ENCODE measurements at places on chromosomes 7 and 10.

DNA sequence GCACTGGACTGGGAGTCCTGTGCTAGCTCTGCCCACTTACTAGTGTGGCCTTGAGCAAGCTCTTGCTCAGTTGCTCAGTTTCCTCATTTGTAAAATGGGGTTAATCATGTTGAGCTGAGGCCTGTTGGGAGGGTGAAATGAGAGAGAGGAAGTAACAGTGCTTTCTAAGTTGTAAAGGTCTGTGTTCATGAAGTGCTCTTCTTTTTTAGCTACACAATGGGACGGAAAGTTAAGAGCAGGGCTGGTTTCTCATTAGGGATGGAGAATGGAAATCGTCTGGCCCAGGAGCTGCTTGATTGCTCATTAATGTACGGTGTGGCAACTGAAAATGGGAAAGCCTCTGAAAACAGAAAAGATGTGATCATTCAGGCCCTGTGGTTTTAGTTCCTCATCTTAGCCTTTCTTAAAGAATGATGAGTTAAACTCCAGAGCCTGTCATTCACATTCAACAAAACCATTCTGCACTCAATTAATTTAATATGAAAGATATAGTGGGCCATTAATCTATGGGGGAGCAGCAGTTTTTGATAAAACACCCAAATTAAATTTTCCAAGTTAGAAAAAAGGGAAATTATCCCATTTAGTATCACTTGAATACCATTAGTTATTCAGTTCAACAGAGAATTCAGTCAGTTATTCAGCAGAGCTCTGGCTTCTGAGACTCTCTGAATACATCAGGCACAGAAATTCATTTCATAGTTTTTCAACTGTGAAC lies 60.5 kb downstream of the SH2D4B start:
- no peak for DNase-seq

DNA sequence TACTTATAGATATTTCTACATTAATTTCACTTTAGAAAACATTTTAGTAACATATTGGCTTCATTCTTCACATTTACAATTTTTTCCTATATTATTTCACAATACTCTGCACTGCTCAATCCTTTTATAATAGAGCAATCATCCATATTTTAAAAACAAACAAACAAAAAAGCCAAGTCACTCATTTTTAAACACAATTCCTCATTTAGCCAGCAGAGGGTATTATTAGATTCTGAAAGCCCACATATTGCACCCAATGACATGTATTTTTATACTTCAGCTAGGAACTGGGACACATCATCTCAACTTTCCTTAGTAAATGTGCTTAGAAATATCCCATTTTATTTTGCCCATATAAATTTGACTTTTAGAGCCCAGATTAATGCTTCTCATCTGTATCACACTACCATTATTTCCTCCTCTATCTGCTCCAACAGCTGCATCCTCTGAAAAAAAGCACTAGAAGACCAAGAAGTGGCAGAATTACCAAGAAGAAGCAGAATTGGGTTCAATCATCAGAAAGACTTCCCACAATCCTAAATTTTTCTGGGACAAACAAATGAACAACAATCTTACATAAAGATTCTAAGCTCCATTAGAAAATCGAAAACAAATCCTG lies 29.5 kb downstream of the CTNNA3 start:
- DNase-seq = peak; percentile 29

- no peak for DNase-seq
Measured at GRCh38 chr10:108812296-108812695, 1111.0 kb downstream of the XPNPEP1 start.

DNA sequence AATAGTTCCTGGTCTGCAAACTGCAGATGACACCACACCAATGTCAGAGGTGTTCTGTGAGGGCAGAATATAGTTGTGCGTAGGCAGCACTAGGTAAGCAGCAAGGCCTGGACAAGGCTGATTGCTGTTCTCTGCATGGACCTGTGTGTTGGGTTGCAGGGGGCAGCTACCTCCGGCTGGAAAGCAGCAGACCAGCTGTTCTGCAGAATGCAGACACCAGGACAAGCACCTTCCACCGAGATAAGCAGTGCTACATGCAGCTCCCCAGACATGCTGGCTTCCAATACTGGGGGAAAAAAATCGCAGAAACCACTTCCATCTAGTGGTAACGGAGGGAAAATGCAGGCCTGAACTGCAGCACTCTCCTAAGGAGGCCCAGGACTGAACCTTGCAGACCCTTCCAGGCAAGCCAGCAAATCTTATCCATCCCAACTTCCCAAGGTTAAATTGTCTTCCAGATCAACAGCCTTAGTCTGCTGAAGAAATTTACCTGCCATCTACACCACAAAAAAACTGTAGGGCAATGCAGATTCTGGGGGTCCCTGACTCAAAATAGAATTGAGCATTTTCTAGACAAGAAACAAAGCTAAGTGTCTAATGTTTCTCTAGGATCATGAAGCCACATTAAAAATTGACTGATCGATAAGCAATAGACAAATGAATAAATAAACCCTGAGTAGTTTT lies 50.5 kb upstream of the COBL start:
- DNase-seq = peak; percentile 44

DNA sequence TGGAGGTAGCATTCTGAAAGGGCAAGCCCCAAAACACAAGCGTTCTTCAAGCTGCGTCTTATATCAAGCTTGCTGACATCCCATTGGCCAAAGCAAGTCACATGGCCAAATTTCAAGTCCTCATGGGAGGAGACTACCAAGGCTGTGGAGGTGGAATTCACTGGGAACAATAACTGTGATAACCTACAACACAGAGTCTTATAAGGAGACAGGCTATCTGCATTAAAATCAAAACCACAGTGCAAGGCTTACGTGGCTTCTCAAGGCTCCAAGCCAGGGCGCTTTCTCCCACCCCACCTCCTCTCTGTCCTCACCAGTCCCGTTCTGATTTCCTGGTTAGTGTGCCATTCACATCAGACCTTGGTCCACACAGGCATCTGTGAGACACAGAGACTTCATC lies 39.4 kb downstream of the ADRB1 start:
- no peak for DNase-seq

- no peak for DNase-seq
Measured at GRCh38 chr7:4319280-4319679, 362.8 kb upstream of the FOXK1 start.

DNA sequence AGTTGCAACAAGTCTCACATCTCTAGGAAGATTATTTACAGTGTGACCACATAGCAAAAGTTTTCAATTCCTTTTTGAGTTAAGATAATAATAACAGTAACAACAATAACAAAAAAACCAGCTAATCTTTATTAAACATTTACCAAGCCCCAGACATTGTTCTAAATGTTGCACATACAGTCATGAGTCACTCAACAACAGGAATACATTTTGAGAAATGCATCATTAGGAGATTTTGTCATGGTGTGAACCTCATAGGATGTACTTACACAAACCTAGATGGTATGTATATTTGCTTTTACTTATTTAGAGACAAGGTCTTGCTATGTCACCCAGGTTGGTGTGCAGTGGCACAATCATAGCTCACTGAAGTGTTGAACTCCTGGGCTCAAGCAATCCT lies 52.0 kb downstream of the SPAM1 start:
- DNase-seq = no peak

GRCh38 chr7:150943453-150943814 lies 34.7 kb downstream of the KCNH2 start:
- DNase-seq = no peak

DNA sequence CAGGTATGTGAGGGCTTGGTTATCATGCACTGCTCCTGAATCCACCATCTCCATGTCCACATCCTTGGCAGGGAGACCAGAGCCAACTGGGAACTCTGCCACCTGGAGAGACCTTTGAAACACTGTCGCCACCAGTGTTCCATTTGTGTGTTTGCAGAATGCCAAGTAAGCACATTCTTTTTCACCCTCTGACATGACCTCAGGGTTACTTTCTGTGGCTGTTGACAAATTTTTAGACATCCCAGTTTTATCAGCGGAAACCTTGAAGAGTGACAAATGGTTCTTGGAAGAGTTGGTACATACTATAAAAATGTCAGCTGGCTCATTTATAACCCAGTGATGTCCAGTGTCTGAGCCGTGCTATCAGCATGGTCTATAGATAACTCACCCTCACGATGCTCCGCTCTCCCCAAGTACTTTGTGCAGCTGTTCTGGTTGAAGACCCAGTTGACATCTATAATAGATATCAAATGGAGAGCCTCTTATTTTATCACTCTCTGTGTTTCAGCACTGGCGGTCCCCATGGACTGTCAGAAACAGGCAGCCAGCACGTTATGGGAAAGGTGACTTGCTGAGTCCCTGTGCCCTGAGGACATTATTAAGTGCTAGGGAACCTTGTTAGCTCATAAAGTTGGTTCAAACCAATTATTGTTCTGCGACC lies 563.1 kb upstream of the GALNT17 start:
- no peak for DNase-seq

GRCh38 chr7:106153891-106154449 lies 41.9 kb upstream of the SYPL1 start:
- DNase-seq = peak; percentile 82

DNA sequence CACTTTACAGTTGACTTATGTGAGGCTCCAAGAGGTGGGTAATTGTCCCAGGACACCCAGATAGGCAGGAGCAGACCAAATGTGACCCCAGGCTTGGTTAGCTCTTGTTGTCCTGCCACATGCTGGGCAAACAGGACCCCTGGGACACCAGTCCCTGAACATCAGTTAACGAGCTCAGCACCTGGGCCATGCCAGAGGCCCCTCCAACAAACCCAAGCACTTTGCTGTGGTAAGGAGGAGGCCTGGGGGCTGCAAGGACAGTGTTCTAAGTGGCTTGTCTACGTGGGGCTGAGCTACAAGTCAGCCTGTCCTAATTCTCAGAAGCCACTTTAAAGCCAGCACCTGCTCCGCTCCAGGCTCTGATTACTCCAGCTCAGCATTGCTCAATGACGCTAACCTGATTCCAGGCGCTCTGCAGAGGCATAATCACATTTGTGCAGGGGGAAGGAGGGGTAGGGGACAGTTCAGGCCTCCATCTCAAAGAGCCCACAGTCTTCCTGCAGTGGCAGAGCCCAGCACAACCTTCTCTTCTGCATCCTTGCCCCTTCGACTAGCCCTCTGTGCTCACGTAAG lies 57.2 kb downstream of the DDC start:
- DNase-seq = no peak

DNA sequence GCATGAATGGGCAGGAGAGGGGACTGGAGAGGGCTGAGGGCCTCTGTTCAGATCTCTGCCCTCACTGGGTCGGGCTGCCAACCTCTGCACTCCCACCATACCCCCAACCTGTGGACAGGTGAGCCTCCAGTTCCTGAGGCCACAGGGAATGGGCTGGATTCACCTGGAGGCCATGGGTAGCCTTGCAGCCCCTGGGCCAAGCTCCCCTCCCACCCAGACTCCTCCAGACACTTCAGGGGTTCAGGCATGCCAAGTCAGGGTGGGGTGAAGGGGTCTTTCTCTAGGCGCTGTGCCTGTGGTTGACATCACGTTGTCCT lies 80.5 kb downstream of the ZMIZ1 start:
- no peak for DNase-seq

DNA sequence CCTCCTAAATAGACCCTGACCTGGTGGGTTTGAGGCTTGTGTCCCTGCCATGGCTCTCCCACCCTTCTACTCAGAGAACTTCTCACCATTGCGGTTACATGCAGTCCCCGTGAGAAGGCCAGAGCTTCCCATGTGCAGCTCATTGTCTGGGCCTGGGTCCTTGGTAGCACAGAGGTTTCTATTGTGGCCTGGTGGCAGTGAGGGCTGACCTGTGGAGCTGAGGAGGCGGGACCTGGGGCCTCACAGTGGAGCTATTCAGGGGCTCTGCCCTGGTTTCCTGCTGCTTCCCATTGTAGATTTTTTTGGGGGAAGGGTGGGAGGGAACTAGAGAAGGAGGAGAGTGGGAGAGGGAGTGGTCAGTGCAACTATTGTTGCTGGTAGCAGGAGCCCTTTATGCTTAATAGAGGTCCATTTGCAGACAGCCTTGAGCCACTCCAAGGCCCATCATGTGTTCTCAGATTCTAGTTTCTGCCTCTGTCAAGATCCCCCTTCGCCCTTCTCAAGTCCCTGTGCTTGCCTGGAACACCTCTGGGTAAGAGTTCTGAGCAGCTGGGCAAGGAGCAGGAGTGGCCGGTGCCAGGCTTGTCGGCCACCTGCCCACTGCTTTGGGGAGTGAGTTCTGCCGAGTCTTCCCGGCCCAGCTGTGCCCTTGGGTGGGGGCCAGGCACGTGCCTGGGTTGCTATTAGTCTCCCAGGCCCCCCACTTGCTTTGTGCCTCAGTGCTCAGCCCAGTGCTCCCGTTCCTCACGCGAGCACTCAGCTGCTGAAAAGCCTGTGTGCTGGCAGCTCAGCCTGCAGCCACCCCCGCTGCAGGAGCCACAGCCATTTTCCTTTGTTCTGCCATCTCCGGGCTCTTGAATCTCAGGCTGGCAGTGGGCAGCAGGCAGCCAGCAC lies 10.7 kb downstream of the TSPAN14 start:
- peak; percentile 41 for DNase-seq

DNA sequence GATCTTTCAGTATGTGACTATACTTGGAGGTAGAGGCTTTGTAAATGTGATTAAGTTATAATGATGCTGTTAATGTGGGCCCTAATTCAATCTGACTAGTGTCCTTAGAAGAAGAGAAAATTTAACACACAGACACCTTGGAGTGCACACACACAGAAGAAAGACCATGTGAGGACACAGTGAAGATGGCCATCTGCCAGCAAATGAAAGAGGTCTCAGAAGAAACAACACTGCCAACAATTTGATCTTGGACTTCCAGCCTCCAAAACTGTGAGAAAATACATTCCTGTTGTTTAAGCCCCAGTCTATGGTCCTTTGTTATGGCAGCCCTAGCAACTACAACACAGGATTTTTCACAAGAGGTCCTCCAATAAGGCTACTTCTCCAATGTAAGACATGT lies 120.9 kb upstream of the ABCB5 start:
- DNase-seq = no peak

Data from astrocyte of the spinal cord (primary cell).